ENCODE measurements at places on chromosomes 4 and X.

- DNase-seq: no peak
Observed at GRCh38 chr4:112823156-112823555, 186.2 kb downstream of the LARP7 start.

DNA sequence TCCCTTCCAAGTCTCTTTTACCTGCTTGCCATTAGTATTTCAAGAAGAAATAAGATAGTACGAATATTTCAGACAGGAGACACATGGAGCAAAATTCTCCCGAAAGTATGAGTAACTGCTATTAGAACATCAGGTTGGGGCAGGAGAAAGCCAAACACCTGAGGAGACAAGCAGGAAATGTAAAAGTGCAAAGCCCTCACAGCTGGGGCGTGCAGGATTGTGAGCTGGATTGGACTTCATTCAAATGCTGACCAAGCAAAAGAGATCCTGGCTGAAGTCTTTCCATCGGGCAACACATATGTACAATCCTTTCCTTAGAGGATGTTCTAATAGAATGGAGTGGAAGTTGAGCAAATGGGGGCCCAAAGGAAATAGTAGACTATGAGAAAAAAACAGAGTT, 76.8 kb downstream of the DTHD1 start:
- no peak for DNase-seq

DNA sequence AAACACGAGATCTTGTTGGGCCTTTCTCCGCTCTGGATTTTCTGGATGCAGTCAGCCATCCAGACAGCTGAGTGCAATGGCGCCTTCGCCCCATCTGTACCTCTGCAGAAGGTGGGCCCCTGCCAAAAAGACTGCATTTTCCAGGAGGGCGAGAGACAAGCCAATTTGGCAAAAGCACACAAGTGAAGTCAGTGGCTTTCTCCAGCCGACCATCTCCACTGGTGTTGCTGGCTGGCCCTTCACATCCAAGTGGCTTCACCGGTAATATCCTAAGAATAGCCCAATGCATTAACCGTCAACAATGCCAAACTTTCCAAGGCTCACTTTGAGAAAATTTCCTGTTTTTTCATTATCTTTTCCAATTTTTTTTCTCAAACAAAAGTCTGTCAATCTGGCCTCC, 96.2 kb upstream of the MXRA5 start:
- DNase-seq: no peak

DNA sequence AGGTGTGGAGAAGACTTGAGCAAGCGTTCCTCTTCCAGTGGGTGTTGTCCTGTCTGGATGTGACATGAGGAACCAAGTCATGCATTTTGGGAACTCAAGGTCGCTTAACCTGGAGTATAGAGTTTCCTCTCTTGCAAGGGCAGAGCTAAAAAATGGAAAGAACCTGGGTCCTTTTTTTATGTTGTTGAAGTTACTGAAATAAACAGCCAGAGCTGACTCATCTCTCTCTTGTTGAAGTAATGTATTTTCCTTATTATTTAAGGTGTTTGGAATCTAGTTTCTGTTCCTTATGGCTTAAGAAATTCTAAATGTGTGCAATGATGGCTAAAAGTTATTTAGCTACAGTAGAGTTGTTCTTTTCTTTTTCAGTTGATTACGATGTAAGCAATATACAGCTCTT, 314.5 kb downstream of the CAMK2D start:
- no peak for DNase-seq

- DNase-seq: no peak
Observed at GRCh38 chr4:25654031-25654970, 1.4 kb upstream of the SLC34A2 start.

GRCh38 chrX:22110729-22111494, 78.8 kb downstream of the PHEX start:
- no peak for DNase-seq

- DNase-seq: no peak
Observed at GRCh38 chr4:52057196-52057595, 6.1 kb downstream of the SPATA18 start.

- peak; percentile 56 for DNase-seq
Observed at GRCh38 chrX:103376118-103376978, at the start of gene BEX3. BEX3 (plus strand) TSS chrX:103376538; CDS start chrX:103377522, 984 bp downstream.

DNA sequence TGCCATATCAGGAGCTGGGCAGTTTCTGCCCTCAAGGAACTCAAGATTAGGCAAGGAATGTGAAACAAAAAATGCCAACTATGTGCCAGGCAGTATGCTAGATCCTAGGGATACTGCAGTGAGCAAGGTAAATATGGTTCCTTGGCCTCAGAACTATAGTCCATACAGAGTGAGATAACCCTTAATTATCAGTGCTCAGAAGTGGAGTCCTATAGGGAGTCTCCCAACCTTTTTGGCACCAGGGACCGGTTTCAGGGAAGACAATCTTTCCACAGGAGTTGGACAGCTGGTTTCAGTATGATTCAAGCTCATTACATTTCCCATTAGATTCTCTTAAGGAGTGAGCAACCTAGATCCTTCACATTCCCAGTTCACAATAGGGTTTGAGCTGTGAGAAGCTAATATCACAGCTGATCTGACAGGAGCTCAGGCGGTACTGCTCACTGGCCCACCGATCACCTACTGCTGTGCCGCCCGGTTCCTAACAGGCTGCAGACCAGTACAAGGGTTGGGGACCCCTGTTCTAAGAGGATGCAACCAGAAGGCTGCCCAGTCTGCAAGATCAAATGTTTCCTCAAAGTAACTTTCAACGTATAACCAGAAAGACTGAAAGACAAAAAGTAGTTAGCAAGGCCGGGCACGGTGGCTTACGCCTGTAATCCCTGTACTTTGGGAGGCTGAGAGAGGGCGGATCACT, 1.7 kb upstream of the SRP72 start:
- no peak for DNase-seq

DNA sequence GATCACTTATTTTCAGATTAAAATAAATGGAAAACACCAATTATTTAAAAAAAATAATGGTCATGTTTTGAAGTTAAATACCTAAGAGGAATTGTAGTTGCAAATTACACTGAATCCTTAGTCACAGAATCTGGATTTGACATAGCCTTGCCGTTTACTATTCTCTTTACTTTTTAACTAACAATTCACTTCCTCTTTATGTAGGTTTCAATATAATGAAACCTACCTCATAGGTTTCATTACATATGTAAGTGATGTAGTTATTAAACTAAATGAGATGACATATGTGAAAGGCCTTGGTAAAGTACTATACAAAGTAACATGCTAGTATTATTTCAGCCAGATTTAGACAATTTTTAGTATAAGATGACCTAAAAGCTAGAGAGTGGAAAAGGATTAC, 6.5 kb downstream of the SPP1 start:
- no peak for DNase-seq

GRCh38 chr4:6365545-6366086, 96.0 kb downstream of the WFS1 start:
- no peak for DNase-seq

DNA sequence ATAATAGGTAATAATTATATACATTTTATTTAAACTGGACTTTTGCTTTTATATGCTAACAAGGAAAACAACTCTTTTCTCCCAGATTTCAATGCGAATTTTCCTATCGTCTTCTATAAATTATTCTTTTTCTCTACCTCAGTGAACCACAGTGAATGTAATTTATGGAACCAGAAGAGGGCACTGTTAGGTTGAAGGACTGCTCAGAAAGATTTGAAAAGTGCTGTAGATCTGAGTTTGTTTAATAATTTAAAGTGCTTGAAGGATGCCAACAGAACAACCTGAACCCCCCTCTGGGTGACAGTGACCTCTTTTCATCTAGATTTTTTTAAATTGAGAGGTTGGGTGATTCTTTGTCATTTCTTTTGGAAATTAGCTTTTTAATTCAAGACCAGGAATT, 54.9 kb downstream of the PHOX2B start:
- DNase-seq: no peak

DNA sequence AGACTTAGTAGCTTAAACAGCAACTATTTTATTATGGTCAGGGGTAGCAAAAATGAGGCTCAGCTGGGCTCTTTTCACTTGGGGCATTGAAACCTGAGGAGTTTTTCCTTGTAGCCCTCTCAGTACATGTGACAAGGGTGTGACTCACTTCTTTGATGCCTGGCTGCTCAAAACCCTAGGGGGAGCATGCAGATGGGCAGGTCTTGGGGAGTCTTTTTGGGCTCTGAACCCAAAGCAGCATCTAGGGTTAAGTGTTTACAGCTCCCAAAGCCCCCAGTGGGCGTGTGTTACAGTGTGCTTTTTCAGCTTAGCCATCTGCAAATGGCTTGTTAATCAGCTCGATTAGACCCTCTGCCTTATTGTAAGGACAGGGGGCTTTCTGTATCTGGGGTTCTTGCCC, 1752.7 kb downstream of the PCDH7 start:
- DNase-seq: no peak

GRCh38 chr4:158809611-158810486, 41.0 kb downstream of the FNIP2 start:
- no peak for DNase-seq

GRCh38 chr4:164095313-164096110, 601.0 kb downstream of the TMA16 start:
- no peak for DNase-seq

GRCh38 chr4:47010912-47011446, 17.6 kb upstream of the GABRA4 start:
- no peak for DNase-seq

GRCh38 chr4:151195801-151196200, 81.2 kb upstream of the PRSS48 start:
- no peak for DNase-seq

DNA sequence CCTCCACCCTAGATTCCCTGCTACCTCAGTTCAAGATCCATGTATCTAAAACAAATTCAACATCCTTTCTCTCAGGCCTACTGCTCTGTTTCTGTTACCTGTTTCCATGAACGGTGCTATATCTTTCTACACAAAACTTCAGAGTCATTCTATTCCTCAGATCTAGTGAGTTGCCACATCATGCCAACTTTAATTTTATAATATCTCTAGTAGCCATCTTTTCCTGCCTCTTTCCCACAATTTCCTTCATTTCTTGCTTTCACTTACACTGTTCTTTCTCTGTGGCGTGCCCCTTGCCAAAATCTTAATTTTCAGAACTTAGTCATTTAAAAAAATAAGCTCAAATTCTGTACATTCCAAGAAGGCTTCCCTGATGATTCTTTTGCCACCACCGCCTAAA, 15.2 kb downstream of the GUCY1A1 start:
- DNase-seq: no peak

DNA sequence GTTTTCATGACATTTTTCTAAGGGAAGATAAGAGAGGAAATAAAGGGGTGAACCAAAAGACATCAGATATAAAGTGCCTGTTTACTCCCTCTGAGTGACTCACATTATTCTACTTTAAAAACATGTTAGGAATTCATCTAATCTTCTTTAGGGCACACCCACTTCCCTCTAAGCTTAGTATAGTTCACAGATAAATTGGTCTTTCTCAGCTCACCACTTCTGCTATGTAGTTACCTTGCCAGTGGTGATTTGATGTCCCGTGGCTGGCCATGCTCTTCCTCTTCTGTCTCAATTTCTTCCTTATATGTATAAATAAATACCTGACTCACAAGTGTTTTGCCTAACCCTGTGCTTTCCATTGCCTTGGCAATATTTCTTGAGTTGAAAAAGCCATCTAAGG, 96.8 kb downstream of the PDLIM5 start:
- DNase-seq: no peak

Data from activated CD8-positive, alpha-beta memory T cell treated with anti-CD3 and anti-CD28 coated beads, Interleukin-2, amount 50 U/mL, for 48 hours (primary cell).